Panc1 (cell line): ENCODE measurements at places on chromosomes 7 and 10. TPM values are rescaled to one million over a fixed set of nuclear protein-coding genes. Genes with fewer than 3 reads are reported as not detected.

DNA sequence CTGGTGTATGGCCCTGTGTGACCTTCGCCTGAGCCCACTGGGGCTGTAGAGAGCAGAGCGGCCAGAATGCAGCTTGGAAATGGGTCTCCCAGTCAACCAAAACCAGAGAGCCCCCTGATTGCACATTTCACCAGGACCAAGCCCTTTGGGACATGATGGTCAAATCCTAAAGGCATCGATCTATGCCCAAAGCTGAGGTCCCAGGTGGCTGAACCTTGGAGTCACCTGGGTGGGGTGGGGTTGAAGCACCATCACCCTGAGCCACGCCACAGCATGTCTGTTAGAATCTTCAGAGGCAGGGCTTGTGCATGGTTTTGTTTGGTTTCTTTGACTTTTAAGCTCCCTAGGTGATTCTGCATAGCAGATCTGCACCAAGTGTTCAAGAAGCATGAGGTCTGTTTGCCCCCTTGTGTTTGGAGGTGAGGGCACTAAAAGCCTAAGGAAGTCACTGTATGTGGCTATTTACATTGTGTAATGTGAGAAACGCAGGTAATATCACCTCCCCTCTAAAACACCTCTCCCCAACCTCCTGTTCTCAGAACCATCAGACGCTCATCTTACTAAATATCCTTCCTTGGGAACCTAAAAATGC, 9.6 kb downstream of the PKD1L1 start:
- peak; percentile 17 for DNase-seq

Gene RBAK
- 14.8 TPM for total RNA-seq

DNA sequence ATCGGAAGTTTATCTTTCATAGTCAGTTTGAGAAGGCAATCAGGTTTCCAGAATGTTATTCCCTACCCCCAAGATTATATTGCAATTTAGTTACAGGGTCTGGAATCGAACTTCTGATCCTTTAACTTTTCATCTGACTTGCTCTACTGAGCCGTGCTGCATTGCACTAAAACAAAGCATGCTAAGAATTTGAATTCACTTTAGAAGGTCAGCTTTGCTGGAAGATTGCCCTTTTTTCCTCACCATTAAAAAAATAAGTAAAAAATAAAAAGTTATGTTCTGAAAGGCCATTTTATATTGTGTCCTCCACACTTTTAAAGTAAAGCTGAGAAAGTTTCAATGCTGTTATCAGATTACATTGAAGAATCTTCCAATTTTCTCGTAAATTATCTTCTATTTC, 388.8 kb upstream of the PHF14 start:
- DNase-seq = no peak

- no peak for DNase-seq
These were observed 461.2 kb upstream of the VSTM2A start for GRCh38 chr7:54080971-54081370.

- DNase-seq = no peak
These were observed 127.5 kb downstream of the RSU1 start for GRCh38 chr10:16689696-16690095.

Gene KCNH2
- 1.8 TPM for total RNA-seq

- no peak for DNase-seq
These were observed 43.9 kb upstream of the GPAM start for GRCh38 chr10:112227331-112227987.

GRCh38 chr10:84510121-84510520, 181.7 kb downstream of the CCSER2 start:
- DNase-seq = no peak

- no peak for DNase-seq
These were observed 20.1 kb downstream of the CHST3 start for GRCh38 chr10:71984126-71984808.

GRCh38 chr10:107942826-107943225, 778.3 kb upstream of the SORCS1 start:
- DNase-seq = no peak

DNA sequence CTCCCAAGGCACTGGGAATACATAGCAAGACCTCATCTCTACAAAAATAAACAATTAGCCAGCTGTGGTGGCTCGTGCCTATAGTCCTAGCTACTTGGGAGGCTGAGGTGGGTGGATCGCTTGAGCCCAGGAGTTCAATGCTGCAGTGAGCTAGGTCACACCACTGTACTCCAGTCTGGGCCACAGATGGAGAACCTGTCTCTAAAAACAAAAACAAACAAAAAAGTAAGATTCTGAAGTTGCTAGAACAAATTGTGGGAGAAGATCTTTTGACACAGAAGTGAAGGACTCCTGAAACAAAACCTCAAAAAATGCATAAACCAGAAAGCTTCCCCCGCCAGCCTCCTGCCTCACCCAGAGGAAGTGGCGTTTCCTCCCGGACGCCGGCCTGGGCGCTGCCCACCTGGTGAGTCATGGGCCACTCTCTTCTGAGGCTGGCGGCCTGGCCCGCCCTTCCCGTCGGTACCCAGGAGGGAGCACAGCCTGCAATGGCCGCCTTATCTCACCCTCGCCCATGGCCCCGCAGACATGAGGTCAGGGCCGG, 25.4 kb upstream of the ELN start:
- no peak for DNase-seq

GRCh38 chr7:131935180-131935579, 378.8 kb upstream of the PODXL start:
- no peak for DNase-seq

- DNase-seq = no peak
These were observed 543.2 kb downstream of the PTPRN2 start for GRCh38 chr7:158044482-158044823.

GRCh38 chr7:95863-96260, 96.5 kb upstream of the FAM20C start:
- no peak for DNase-seq

GRCh38 chr10:79283616-79284015, 63.7 kb upstream of the PPIF start:
- DNase-seq = no peak

DNA sequence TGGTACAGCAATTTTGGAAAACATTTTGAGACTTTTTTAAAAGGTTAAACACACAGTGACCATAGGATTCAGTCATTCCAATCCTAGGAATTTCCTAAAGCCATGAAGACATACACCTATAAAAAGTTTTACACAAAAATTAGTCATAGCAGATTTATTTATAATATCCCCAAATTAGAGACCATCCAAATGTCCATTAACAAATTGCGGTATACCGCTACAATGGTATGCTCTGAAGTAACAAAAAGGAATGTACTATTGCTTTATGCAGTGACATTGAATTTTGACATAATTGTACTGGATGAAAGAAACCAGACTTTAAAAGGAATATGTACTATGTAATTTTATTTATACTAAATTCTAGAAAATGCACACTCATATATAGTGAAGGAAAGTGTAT, 362.8 kb downstream of the HGF start:
- no peak for DNase-seq

GRCh38 chr10:10528563-10528910, 489.1 kb upstream of the CELF2 start:
- no peak for DNase-seq

DNA sequence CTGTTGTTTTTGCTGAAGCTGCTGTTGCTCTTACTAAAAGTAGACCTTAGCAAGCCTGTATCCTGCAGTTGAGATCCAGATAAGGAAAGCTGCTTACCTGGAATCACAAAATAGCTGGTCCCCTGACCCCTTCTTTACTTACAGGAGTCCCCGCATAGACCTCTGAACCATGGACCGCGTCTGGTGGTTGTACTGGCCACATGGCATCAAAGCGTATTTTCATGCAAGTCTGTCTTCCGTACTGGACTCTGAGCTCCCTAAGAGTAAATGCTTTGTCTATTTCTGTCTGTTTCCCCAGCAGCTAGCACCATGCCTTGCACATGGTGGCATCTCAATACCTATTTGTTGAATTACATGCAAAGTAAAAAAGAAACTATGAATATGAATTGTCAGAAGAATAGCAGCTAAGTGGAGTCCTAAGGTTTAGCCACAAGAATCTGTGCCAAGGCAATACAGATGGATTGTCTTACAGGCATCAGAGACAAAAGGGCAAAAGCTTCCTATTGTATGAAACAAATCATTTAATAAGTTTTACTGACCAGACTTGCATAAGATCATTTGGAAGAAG, 159.2 kb downstream of the PAXIP1 start:
- DNase-seq = no peak

DNA sequence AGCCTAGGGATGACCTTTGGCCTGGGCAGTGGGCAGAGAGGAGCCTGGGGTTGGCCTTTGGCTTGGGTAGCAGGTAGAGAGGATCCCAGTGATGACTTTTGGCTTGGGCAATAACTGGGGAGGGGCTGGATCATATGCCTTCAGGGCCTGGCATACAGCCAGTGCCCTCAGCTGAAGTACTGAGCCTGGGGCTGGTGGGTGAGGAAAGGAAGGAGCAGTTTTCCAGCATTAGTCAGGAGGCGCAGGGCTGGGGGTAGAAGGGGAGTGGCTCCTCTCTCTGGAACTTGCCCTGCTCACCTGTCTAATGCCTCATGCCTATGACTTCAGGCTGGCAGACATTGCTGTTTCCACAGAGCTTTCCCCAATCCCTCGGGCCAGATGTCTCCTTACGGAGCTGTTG, 15.2 kb upstream of the COMTD1 start:
- DNase-seq = no peak

- DNase-seq = no peak
These were observed 34.7 kb downstream of the GRIFIN start for GRCh38 chr7:2441430-2442058.

Gene TRIM56
- 37.4 TPM for total RNA-seq

Gene EPDR1
- 86.6 TPM for total RNA-seq

- DNase-seq = no peak
These were observed 146.3 kb upstream of the CELF2 start for GRCh38 chr10:10871352-10871751.

- DNase-seq = no peak
These were observed 1.1 kb upstream of the MKLN1 start for GRCh38 chr7:131326576-131326975.

DNA sequence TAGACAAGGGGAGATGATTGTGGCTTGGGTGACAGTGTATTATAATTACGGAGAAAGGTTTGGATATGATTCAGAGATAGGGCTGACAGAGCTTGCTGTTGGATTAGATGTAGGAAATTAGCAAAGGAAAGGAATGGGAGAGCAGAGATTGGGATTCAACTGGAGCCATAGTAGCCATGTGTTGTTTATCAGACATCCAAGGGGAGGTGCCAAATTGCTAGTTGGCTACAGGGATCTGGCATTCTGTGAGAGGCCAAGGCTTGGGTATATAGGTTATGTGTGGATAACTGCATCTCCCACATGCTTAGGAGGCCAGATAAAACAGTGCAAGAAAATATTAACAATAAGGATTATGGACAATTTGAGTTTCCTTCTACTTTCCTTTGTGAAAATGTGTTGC, 34.9 kb downstream of the CSGALNACT2 start:
- no peak for DNase-seq

Gene CCL24
- total RNA-seq = not detected

Gene CDH23
- 2.7 TPM for total RNA-seq

DNA sequence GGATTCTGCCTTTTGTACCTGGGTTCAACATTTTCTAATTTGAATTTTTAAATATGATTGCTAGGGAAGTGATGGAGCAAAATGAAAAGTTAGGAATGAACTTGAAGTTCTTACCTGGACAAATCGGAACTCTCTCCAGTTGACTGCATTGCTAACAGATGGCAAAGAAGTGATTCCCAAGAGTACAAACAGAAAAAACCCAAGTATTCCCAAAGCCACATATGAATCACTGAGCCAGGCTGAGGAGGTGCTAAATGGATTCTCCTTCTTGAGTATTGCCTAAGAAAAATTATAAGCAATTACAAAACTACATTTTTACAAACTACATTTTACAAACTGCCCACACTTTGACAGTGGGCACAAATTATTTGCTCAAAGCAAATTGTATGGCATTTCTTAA, 25.9 kb downstream of the STEAP4 start:
- DNase-seq = no peak

Gene ACSL5
- total RNA-seq = 2.4 TPM

Gene FGF8
- 0.39 TPM for total RNA-seq

GRCh38 chr10:122499491-122499941, 38.2 kb downstream of the HTRA1 start:
- no peak for DNase-seq

Gene MARVELD1
- total RNA-seq = 53.1 TPM

GRCh38 chr10:119807960-119808697, 64.5 kb downstream of the MCMBP start:
- DNase-seq = no peak

- DNase-seq = no peak
These were observed 112.8 kb upstream of the AHR start for GRCh38 chr7:17185690-17186070.

DNA sequence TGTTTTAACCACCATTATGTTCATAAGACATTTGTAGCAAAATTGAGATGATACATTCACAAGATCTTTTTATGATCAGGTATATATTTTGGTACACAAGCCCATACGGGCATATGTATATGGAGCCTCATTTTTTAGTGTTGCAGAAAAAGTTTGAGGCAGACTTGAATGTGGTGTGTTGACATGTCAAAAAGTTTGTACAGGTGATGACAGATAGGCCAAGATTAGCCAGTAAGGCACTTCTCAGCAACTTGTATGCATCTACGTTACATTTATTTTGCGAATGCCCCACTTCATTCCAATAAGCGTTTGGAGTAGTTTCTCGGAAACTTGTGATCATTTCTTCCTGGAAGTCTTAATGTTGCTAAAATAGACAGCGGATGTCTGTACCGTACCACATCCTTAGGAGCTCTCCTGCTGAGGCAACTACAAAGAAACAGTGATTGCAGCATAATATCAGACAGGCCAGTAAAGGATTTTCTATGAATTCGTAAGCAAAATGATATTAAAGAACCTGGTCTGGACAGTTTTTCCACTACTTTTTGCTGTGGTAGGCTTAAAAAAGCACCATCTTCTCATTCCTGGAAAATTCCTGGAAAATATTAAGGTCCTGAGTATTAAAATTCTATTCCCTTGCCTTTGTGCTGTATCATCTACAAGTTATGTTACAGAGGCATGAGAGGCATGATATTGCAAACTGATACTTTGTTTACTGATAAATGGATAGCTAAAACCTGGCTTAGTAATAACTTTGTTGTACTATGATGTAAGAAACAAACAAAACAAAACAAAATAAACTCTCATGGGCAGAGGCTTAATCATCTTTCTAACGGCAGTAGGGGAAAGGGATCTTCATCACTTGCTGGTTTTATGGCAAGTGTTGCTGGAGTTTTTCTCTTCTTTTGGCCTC, 153.6 kb downstream of the HDAC9 start:
- peak; percentile 39 for DNase-seq

Gene AMPH
- not detected for total RNA-seq

- no peak for DNase-seq
These were observed 64.0 kb downstream of the ELFN1 start for GRCh38 chr7:1733908-1734730.

- no peak for DNase-seq
These were observed 30.7 kb upstream of the INPP5A start for GRCh38 chr10:132506711-132507408.

- DNase-seq = no peak
These were observed 5.8 kb upstream of the FAM3C start for GRCh38 chr7:121401896-121402295.
